ENCODE measurements at places on chromosomes 13 and 19.

GRCh38 chr19:56671613-56671994 lies at the start of gene ZNF835:
ZNF835 (minus strand) TSS chr19:56671757; CDS start chr19:56665198, 6,559 bp downstream.
- DNase-seq = no peak

DNA sequence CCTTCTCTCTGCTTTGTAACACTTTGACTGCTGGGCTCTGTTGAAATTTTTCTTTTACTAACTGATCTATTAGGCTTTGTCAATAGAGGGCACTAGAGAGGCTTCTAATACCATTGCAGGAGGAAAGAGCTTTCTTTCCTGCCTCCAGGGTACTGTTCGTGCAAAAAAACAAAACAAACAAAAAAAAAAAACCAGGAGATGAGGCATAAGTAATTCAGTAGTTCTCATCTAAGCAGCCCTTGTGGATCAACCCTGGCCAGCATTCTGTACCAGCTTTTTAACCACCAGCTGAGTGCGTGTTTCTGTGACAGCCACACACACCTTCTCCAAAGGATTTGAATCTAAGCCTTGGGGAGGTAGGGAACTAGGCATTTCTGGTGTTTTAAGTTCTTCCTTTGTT lies 1707.6 kb upstream of the SLC10A2 start:
- no peak for DNase-seq

- no peak for DNase-seq
Measured at GRCh38 chr13:103895835-103896531, 829.8 kb upstream of the SLC10A2 start.

- no peak for DNase-seq
Measured at GRCh38 chr19:16614941-16615340, 13.1 kb downstream of the MED26 start.

GRCh38 chr13:112954488-112955270 lies 14.3 kb upstream of the MCF2L start:
- no peak for DNase-seq

DNA sequence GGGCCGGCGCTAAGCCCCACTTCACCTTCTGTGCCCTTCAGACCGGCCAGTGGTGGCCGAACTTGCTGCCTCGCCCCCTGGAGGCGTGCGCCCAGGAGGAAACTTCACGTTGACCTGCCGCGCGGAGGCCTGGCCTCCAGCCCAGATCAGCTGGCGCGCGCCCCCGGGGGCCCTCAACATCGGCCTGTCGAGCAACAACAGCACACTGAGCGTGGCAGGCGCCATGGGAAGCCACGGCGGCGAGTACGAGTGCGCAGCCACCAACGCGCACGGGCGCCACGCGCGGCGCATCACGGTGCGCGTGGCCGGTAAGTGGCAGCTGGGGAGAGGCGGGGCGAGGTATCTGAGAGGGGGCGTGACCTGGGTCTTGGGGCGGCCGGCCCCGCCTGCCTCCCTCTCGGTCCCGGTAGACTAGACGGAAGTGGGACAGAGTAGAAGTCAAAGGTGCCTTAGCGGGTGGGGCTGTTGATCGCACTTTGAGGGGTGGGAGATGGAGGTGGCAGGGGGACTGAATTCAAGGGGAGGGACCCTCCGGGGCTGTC lies 5.6 kb downstream of the ICAM5 start:
- no peak for DNase-seq

GRCh38 chr19:33450689-33451088 lies 70.9 kb downstream of the PEPD start:
- DNase-seq = no peak

GRCh38 chr13:94481941-94482340 lies 2.5 kb upstream of the DCT start:
- DNase-seq = no peak

- DNase-seq = no peak
Measured at GRCh38 chr19:51441410-51442390, 16.6 kb downstream of the SIGLEC8 start.

GRCh38 chr13:112141643-112142400 lies 74.9 kb downstream of the SOX1 start:
- no peak for DNase-seq
